ENCODE measurements at places on chromosomes 6 and 20.

GRCh38 chr6:156885562-156885961, 108.4 kb downstream of the ARID1B start:
- no peak for DNase-seq

DNA sequence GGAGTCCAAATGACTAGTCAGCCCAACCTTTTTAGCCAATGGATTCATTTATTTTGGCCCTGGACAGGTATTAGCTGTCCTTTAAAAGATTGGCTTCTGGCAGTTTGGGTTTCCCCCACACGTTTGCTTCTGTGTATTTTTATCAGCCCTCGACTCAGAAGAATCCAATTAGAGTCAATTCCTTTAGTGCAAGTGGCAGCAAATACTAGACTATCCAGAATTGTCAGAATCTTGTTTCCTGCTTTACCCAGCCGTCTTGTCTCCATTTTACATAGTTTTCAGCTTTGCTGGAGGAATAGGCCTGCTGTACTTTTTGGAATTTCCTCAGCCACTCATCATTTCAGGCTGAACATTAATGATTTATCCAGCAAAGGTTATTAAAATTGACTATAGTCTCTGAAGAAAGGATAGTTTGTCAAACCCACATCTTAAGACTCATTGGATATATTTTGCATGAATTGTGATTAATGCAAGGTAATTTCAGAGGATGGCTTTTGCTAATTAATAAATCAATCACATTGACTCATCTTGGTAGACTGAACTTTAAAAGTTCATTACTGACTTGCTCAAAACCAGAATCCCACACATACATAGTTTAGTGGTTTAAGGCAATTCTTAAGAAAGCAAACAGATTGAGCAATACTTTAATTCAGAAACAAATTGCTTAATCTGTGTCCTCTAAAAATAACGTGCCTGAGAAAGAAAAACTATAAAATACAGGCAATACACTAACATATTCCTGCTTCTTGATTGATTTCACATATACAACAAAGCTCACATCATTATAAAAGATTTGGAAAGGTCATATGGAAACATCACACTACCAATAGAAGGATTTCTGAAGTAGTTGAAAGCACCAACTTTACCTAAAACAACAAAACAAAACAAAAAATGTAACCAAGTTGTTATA, 62.9 kb upstream of the ZNF217 start:
- DNase-seq: no peak

- DNase-seq: no peak
These were observed 63.9 kb downstream of the PDE10A start for GRCh38 chr6:165599121-165599520.

- no peak for DNase-seq
These were observed 191.4 kb downstream of the NFATC2 start for GRCh38 chr20:51350941-51351631.

GRCh38 chr6:53640361-53640760, 25.2 kb downstream of the KLHL31 start:
- no peak for DNase-seq

GRCh38 chr6:22343864-22344263, 47.0 kb upstream of the PRL start:
- DNase-seq: no peak

DNA sequence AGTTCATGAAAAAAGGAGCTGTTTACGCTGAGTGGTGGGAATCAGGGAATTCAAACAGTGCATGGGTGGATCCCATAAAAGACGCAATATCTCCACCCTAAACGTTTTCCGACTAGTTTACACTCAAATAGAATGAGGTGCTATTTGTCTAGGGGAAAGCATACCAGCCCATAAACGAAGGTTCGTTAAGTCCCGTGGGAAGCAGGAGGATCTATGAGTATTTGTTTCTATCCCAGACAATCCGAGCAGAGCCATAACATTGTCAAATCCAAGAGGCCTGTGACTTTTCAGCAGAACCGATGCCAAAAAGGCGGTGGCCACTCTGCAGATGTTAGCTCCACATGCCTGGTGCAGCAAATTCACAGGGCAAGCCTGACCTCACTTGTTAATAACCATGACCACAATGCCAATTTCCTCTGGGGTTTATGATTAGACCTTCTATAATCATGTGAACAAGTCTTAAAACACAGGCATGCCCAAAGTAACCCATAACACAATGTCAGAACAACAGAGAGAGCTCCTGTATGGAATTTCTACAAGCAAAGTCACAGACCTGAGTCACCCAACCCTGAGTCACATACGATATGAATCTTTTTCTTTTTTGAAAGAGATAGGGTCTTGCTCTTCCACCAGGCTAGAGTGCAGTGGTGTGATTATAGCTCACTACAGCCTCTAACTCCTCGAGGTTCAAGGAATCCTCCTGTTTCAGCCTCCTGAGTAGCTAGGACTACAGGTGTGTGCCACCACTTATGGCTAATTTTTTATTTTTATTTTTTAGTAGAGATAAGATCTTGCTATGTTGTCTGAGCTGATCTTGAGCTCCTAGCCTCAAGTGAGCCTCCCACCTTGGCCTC, 123.3 kb downstream of the KIF13A start:
- no peak for DNase-seq

DNA sequence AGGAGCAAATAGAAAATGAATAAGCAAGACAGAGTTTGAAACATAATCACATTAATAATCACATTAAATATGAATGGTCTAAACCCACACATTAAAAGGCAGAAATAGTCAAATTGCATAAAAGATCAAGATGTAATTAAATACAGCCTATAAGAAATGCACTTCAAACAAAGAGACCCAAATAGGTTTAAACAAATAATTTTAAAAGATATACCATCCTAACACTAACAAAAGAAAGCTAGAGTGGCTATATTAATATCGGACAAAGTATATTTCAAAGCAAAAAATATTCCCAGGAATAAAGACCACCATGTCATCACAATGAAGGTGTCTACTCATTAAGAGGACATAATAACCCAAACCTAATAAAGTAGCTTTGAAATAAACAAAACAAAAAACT, 140.2 kb downstream of the WDR27 start:
- DNase-seq: no peak

DNA sequence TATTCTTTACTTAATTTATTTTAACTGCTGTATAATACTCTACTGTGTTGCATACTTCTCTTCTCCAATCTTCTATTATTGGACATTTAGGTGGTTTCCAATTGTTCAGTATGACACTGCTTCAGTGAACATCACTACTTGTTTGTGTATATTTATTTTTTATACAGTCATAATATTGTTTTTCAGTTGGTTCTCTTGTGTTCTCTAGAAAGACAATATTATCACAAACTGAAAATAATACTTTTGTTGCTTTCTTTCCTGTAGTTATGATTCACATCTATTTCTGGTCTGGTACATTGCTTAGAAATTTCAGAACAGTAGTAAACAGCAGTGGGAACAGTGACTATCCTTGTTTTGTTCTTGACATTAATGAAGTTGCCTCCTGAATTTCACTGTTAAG, 62.8 kb upstream of the GTSF1L start:
- no peak for DNase-seq

DNA sequence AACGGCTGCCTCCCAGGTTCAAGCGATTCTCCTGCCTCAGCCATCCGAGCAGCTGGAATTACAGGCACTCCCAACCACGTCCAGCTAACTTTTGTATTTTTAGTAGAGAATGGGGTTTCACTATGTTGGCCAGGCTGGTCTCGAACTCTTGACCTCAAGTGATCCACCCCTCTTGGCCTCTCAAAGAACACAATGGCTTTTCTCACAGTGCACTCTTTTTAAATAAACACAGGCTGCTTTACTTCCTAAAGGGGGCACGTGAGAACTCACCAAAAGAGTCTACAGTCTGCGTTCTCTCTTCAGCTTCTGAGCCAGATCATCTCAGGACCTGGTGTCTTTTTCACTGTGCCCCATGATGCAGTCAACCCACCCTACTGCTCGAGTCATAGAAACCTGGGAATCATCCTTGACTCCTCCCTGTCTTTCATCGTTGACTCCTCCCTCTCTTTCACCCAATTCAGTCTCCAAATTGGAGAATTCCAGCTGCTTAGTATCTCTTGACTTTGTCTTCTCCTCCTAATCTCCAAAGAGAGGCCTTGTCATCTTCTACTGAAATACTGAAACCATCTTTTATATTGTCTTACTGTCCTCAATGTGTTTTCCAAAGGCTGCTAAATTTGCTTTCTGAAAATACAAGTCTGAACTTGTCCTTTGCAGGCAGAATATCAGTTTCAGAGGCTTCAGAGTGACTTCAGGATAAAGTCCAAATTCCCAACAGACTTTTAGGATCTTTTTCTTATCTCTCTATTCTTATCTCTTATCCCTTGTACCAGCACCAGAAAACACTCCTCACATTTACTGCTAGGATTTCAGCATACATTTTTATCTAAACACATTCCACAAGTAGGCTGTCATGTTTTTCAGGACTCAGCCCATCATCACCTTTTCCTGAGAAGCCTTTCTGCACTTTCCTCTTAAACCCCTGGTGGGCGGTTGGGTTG, 323.4 kb downstream of the SYNE1 start:
- DNase-seq: no peak
